SK-MEL-5 (cell line): ENCODE measurements at places on chromosomes 11 and 22.

GRCh38 chr11:64241241-64241490 lies 271 bp downstream of the FKBP2 start:
- DNase-seq, result peak; percentile 97

GRCh38 chr11:62786318-62787004 lies 741 bp upstream of the TMEM179B start:
- peak; percentile 73 for DNase-seq

- DNase-seq, result no peak
Observed at GRCh38 chr11:110094298-110095285, 1.4 kb downstream of the ZC3H12C start.

GRCh38 chr11:71530602-71531001 lies 3.5 kb downstream of the KRTAP5-7 start:
- no peak for DNase-seq

GRCh38 chr22:25161017-25161915 lies 38.4 kb upstream of the CRYBB3 start:
- no peak for DNase-seq

- peak; percentile 17 for DNase-seq
Observed at GRCh38 chr11:56923116-56923515, 65.6 kb upstream of the OR5AK2 start.

DNA sequence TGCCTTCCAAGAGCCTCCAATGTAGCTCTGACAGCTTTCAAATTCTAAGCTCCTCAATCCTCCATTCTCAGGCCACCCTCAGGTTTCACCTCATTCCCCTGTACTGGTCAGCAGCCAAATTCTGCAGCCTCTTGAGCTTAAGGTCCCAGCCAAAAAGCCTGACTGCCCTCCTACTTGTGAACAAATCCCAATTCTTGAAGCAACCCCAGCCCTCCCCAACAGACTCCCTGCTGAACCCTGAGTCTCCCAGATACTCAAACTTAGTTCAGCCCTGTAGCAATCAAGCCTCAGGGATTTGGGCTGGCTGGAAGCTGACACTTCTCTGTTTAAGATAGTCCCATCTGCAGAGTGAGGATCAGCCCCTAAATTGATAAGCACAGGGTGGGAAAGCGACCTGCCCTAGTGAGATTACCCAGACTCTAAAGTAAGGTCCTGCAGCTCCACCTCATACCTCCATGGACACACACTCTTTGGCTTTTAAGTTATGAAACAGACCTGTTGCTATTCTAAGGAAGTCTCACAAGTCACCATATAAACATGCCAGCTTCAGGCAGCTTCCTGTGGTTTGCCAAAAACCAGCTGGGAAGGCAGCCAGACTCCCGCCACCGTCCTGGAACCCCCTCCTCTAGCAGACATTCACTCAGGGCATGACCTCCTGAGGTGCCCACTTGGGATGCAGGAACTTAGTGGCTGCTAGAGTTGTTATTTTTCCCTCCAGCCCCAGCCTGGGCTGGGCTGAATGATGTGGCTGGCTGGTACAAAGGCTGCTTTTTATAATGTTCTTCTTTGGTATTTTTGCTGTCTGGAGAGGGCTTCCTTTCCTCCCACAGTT lies 82.5 kb upstream of the PICALM start:
- DNase-seq, result peak; percentile 35
